Right atrium auricular region (tissue), 2 donors: ENCODE measurements at places on chromosomes 5 and 9. TPM values are rescaled to one million over a fixed set of nuclear protein-coding genes. Genes with fewer than 3 reads are reported as not detected.
A peak's percentile ranks its signal among the peaks of the same experiment; 100 is the strongest.

The S100Z gene
- total RNA-seq, result not detected

The QRFP gene
- total RNA-seq, result not detected

GRCh38 chr5:141514330-141515133 lies 25.7 kb downstream of the PCDHGC5 start:
- peaks cover 57% of the 10 kb centered on the region for H3K4me1 ChIP-seq
- H3K4me3 ChIP-seq, result no peak overlapping the region
- peaks cover 28% of the 10 kb centered on the region for H3K36me3 ChIP-seq
- no peaks in the 10 kb centered on the region for H3K27me3 ChIP-seq
- no peak for DNase-seq

GRCh38 chr5:78287833-78288232 lies 6.7 kb downstream of the AP3B1 start:
- H3K27ac ChIP-seq, result no peak overlapping the region
- no peaks in the 10 kb centered on the region for H3K27me3 ChIP-seq
- H3K4me3 ChIP-seq, result no peak overlapping the region
- no peak for DNase-seq
- no peaks in the 10 kb centered on the region for H3K36me3 ChIP-seq

- H3K27me3 ChIP-seq, result no peaks in the 10 kb centered on the region
- no peaks in the 10 kb centered on the region for H3K36me3 ChIP-seq
- H3K27ac ChIP-seq, result no peak overlapping the region
- H3K4me1 ChIP-seq, result no peaks in the 10 kb centered on the region
These were observed 285.4 kb downstream of the TMEM232 start for GRCh38 chr5:110441035-110441434.

DNA sequence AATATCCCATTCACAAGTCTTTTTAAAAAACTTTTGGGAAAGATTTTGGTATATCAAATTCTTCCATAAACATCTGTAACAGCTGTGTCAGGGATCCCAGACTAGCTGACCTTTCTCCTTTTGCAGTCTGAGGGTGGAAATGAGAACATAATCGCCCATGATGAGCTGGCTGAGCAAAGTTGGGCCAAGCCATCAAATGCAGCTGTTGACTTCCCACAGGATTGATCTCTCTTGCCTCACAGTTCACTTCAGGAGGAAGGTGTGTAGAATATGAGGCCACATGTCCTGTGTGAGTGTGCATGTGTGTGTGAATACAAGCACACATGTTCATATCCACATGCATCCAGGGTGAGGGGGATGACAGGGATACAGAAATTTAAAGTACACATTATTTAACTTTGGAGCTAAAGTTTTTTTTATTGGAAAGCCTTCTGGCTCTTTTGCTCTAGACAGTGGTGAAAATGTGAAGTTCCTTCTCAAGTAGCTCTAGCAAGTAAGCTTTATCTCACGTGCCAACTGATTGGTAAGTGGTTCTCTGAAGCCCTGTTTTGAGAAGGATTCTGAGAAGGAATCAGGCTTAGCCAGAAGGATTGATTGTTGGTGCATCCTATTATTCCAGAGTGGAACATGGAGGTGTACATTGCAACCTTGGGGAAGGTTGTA lies 468.8 kb upstream of the DMAC1 start:
- no peak overlapping the region for H3K4me3 ChIP-seq
- DNase-seq, result no peak
- no peak overlapping the region for H3K27ac ChIP-seq

DNA sequence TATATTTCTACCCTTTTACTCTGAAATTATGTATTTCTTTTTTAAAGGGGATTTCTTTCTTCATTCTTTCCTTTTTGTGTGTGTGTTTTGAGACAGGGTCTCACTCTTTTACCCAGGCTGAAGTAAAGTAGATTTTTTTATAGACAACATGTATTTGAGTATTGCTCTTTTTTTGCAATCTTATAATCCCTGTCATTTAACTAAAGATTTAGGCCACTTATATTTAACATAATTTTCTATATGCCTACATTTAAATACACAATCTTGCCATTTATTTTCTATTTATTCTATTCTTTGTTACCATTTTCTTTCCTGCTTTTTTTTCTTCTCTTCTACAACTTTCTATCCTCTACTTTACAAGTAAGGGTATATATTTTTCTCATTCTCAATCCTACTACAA lies 416.0 kb upstream of the IRX2 start:
- no peaks in the 10 kb centered on the region for H3K36me3 ChIP-seq
- H3K4me1 ChIP-seq, result no peaks in the 10 kb centered on the region
- DNase-seq, result no peak
- no peak overlapping the region for H3K4me3 ChIP-seq

The KLHL9 gene
- 10.7 TPM for total RNA-seq

GRCh38 chr5:98771382-98772109 lies 1.9 kb upstream of the RGMB start:
- H3K27me3 ChIP-seq, result no peaks in the 10 kb centered on the region
- H3K27ac ChIP-seq, result peak overlapping the region; percentile 78
- H3K4me1 ChIP-seq, result peaks cover 51% of the 10 kb centered on the region
- H3K36me3 ChIP-seq, result no peaks in the 10 kb centered on the region
- DNase-seq, result peak; percentile 74

DNA sequence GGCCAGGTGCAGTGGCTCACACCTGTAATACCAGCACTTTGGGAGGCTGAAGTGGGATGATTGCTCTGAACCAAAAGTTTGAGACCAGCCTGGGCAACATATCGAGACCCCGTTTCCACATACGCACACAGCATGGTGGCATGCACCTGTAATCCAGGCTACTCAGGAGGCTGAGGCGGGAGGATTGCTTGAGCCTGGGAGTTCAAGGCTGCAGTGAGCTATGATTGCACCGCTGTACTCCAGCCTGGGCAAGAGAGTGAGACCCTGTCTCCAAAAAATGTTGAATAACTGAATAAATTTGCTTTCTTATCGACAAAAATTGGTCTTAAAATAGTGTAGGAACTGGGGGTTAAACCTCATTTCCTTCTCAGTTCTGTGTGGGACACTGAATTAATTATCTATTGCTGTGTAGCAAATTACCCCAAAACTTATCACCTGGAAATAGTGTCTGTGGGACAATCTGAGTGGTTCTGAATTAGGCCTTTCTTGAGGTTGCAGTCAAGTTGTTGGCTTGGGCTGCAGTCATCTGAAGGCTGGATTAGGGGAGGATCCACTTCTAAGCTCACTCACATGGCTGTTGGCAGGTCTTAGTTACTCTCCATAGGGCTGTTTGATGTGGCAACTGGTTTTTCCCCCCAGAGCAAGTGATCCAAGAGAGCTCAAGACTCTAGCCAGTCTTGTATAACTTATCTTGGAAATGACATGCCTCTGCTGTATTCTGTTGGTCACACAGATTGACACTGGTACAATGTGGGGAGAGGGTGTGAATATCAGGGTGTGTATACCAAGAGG lies 2.0 kb downstream of the SNX30 start:
- peaks cover 51% of the 10 kb centered on the region for H3K4me1 ChIP-seq
- H3K27me3 ChIP-seq, result no peaks in the 10 kb centered on the region
- H3K4me3 ChIP-seq, result no peak overlapping the region
- no peak for DNase-seq

The GPR21 gene
- total RNA-seq, result not detected

The NPR3 gene
- total RNA-seq, result 22.0 TPM
